Stimulated activated naive CD4-positive, alpha-beta T cell treated with Interleukin-2 at 50 U/mL for 16 hours (primary cell): ENCODE measurements at places on chromosomes 16 and 17.

- DNase-seq: peak; percentile 89
Measured at GRCh38 chr16:31073142-31073969, 684 bp downstream of the ZNF668 start.

- no peak for DNase-seq
Measured at GRCh38 chr16:73531021-73531420, 483.1 kb upstream of the ZFHX3 start.

DNA sequence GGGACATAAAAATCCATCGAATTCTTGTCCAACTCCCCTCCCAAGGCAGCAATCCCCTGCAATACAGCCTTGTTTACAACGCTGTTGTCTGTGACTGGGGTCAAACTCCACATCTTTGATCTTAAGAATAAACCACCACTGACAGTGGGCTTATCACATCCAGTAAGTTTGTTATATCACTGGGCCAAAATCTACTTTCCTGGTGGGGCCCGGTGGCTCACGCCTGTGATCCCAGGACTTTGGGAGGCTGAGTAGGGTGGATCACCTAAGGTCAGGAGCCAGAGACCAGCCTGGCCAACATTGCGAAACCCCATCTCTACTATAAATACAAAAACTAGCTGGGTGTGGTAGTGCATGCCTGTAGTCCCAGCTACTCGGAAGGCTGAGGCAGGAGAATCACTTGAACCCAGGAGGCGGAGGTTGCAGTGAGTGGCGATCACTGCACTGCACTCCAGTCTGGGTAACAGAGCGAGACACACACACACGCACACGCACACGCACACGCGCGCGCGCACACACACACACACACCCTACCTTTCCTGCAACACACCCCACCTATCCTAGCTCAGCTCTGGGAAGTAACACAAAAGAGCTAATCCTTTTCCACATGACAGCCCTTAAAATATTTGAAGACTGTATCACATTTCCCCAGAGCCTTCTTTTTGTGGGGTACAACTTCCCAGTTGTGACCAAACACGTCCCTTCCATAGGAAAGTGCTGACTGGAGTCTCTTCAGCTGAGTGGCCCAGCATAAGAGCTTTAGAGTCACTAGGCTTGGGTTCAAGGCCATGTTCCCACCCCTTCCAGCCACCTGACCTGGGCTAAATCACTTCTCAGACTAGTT lies 20.9 kb upstream of the ABCC1 start:
- no peak for DNase-seq

- no peak for DNase-seq
Measured at GRCh38 chr16:83248735-83249463, 558.9 kb upstream of the HSBP1 start.

GRCh38 chr16:84044118-84044488 lies 1.5 kb upstream of the SLC38A8 start:
- DNase-seq: no peak

- no peak for DNase-seq
Measured at GRCh38 chr17:68693466-68693865, 92.3 kb upstream of the FAM20A start.

DNA sequence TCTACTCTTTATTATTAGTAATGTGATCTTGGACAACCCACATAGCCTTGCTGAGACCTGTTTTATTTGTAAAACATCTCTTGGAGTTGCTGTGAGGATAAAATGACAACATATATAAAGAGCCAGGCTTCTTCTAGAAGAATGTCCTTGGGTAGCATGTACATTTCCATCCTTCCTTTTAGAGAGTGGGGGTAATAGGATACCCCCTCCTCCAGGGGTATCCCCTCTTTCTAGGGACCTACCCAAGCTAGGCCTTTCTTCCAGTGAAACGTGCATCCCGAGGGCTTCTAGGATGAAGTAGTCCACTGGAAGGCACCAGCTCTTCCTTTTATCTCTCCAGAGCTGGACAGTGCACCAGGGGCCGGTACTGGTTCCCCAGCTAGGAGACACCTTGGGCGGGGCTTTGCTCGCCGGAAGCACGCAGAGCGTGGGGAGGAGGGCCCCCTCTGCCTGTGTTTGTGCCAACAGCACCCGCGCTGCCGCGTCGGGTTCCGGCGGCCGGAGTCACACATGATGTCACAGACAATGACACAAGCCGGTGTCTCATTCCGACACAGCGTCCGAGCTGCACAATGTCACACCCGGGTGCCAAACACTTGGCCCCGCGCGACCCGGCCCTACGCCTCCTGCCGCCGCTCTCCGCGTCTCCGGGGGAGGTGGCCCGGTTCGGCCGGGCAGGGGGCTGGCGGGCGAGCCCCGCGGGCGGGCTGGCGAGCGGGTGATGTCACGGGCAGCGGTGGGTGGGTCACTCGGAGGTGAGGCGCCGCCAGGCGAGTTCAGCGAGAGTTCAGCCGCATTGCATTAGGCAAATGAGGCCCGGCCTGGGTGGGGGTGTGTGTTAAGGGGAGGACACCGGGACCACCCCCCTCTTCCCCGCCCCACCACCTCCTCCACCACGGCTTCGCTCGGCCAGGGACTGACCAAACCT lies 23.4 kb downstream of the GJD3 start:
- peak; percentile 79 for DNase-seq

DNA sequence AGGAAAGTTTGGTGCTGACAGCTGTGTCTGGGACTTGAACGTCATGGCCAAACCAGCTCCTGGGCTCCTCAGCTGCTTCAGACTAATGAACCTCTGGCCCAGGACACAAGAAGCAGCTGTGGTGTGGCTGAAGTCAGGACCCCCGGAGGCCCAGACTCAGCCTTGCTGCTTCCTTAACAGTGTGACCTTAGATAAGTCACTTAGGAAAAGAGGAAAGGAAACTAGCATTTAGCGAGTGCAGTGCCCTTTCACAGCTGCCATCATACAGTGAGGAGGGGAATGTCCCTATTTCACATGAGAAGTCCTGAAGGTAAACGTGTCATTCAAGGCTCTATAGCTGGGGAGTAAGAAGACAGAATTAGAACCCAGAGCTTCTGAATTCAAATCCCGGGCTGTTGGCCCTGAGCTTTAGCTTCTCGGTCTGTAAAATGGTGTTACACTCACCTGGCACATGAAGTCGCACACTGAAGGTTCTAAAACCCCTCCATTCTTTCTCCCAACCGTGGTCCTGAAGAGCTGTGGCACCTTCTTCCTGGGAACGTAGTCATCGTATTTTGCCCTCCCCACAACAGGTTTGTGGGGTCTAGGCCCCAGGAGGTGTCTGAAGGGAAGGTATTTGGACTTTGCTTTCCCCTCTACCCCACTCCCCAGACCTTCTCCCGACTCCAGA lies 910 bp upstream of the RAMP2 start:
- DNase-seq: no peak

DNA sequence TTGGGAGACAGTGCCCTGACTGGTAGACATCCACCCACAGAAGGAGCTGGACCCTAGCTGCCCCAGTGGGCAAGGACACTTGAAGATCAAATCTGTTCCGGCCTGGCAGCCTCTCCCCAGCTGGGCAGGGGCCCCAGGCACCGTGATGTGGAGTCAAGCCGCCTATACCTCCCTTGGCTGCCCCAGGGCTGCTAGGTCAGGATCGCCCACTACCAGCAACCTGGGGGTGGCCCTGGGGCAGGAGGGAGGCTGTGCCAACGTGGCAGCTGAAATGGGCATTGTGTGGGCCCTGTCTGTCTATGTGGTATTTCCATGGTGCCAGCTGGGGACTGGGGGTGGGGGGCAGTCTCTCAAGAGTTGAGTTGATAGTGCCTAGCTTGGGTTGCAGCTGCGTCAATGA lies 941 bp downstream of the PDK2 start:
- no peak for DNase-seq

DNA sequence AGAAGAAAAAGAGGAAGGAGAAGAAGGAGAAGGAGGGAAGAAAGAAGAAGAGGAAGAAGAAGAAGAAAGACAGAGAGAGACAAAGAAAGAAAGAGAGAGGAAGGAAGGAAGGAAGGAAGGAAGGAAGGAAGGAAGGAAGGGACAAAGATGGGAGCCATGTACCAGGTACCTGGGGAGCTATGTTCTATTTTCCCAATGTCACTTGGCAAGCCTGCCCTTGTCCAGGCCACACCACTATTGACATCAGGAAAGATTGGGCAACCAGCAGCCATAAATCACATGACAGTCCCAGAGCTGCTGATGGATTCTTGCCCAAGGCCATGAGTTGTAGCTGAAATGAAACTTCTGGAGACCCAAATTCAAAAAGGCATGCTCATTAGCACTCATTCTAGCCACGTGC lies 2.7 kb upstream of the CES1 start:
- no peak for DNase-seq

DNA sequence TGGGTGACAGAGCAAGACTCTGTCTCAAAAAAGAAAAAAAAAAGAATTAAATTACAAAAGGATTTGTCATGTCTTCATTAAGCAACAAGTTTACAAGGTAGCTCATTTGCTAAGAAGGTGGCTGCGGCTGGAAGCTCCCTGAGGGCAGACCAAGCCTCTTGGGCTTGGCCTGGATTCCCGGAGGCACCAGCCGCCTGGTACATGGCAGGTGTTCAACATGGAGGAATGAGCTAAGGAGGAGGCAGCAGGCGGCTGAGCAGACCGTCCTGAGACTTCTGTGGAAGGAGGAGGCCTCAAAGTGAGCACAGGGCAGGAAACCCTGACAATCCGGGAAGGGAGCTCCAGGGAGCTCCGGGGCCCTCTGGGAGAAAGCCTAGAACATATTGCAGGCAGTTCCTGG lies 3.2 kb upstream of the MYLK3 start:
- no peak for DNase-seq
